B cell (primary cell): ENCODE measurements at places on chromosomes 7 and 10.

DNA sequence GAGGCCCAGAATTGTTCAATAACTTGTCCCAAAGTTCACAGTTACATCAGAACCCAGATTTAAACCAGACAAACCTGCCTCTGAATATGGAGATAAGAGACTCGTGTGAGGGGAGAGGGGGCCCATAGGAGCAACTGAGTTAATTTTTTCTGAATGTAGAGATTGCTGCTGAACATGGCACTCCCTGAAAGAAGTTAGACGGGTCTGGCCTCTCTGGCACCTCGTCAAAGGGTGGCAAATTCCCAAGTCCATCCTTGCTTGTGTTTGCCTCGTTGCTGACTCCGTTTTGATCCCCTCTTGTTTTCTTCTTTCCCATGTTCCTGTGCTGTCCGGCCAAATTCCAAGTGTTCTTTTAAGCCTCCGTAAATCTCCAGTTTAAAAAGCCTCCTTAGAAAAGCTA, 35.2 kb upstream of the YAE1 start:
- no peak for DNase-seq

GRCh38 chr7:133540096-133540860, 287.4 kb downstream of the EXOC4 start:
- no peak for DNase-seq

- DNase-seq, result no peak
These were observed 14.5 kb upstream of the C1QL3 start for GRCh38 chr10:16536155-16536554.

DNA sequence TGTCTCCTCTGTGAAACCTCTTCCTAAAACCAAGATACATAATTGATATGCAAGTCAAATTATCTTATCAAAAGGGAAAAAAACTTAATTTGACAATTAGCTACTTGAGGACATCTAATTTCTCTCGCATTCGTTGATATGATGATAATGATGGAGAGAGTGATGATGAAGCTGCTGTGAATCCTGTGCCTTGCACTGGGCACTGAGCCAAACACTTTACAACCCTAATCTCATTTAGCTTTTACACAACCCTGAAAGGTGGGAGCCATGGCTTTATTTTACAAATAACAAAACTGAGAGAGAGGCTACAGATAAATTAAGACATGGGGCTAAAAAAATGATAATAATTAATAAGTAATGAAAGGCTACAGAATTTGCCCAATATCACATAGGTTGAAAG, 176.0 kb downstream of the NOC3L start:
- DNase-seq, result no peak

- DNase-seq, result peak; percentile 3
These were observed 361 bp upstream of the PLXDC2 start for GRCh38 chr10:19815731-19816410.

DNA sequence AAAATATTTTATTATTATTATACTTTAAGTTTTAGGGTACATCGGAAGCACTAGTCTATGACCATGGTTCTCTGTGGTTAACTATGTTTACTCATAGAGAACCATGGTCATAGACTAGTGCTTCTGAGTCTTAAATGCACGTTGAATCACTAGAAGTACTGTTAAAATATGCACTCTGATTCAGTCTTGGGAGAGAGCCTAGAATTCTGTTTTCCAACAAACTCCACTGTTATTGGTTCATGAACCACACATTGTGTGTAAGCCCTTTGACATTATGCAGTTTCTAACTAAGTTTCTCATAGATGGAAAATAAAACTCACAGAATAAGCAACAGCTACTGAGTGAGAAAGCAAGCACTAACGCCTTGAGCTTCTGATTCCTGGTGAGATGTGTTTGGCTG, 1120.6 kb downstream of the SORCS1 start:
- no peak for DNase-seq
